ENCODE measurements at places on chromosomes 1 and 21.

DNA sequence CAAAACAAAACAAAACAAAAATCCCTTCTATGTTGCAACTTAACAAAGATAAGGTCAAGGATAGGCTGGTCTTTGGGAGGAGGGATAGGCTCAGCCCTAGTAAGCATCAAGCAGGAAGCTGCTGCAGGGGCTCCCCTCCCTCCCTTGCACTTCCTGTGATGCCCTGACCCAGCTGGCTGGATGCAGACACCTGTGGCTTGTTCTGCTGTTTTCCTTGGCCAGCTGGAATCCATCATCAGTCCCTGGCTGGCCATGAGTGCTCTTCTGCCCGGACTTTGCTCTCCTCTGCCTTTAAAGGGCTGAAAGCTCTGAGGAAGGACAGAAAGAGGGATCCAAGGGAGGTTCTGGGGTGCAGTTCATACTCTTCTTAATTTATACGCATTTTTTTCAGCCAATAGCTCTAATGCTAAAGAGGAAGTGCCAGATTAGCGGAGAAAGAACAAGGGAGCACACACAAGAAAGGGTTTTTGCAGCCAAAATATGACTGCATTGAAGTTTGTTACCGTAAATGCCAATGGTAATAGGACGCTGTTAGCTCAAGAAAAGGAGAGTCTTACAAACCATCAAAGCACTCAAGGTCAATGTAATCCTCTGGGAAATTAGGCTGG lies 19.9 kb upstream of the UBE2U start:
- no peak for DNase-seq

DNA sequence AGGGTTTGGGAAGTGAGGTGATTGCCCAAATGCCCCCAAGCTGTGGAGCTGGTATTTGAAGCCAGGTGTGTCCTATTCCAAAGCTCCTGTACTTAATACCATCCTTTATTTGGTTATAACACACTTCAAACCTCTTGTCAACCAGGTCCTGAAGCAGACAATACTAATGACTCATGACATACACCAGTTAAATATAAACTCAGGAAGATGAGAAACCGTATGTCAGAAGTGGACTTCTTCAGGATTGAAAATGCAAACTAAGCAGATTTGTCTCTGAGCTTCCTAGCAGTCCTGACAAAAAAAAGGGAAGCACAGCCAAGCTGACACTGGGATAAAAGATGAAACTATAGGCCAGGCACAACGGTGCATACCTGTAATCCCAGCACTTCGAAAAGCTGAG lies 70.6 kb downstream of the ALPL start:
- no peak for DNase-seq

DNA sequence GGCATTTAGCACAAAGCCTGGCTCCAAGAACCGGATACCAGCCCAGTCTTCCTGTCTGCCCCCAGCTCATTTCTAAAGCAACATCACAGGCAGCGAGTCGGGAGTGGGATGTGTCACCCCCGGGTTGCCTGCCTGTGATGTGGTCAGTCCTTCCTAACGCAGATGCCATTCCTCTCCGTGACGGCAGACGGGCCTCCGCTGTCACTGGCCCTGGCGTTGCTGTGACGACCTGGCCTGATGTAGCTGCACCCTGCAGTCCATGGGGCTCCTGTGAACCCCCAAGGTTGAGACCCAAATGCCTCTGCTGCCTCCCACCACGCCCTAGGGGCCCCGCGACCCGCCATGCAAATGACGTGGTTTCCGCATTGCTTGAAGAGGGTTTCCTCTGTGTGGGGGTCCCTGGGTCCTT lies 12.3 kb downstream of the TNFRSF1B start:
- DNase-seq = no peak

DNA sequence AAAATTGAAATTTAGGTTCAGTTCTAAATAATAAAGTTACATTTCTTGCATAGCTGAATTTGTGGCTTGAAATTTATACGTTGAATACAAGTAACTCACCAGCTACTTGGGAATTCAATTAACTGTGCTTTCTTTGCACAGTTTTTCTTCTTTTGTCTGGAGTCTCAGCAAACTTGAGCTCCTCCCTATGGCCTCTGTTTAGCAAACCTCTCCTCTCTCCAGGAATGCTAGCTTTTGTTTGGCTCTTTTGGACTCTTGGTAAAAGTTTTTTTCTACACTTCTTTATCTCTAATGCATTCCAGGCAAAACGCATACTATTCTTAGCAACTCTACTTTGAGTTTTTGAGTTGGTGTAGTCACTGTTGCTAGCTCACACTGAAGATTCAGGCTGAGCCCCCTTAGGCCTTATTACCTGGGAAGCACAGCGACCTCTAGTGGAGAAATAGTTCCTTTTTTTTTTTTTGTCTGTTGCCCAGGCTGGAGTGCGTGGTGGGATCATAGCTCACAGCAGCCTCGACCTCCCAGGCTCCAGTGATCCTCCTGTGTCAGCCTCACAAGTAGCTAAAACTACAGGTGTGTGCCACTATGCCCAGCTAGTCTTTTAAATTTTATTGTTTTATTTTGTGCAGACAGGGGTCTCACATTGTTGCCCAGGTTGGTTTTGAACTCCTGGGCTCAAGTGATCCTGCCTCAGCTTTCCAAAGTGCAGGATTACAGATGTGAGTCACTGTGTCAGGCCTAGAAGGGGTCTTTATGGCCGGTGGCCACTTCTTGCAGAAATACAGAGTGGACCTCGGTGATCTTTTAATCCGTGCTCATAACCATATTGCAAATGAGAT lies 61.7 kb downstream of the CASQ2 start:
- no peak for DNase-seq

- no peak for DNase-seq
Measured at GRCh38 chr1:219076326-219076937, 97.2 kb upstream of the LYPLAL1 start.

DNA sequence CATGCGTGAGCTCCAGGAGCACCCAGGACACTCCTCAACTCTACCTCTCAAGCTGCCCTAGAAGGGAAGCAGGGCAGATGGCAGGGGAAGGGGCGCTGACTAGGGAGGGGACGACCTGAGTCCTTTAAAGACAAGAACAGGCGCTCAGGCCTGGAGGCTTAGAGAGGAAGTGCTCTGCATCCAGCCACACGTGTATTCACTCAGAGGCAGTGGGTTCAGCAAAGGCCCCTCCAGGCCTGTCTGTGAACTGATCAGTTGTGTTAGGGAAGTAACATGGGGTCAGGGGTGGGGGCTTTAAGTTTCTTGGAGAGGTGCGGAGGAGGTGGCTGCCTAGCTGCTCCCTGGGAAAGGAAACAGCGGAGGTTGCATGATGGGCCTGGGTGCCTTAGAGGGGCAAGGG lies 37.1 kb upstream of the ARF1 start:
- no peak for DNase-seq

DNA sequence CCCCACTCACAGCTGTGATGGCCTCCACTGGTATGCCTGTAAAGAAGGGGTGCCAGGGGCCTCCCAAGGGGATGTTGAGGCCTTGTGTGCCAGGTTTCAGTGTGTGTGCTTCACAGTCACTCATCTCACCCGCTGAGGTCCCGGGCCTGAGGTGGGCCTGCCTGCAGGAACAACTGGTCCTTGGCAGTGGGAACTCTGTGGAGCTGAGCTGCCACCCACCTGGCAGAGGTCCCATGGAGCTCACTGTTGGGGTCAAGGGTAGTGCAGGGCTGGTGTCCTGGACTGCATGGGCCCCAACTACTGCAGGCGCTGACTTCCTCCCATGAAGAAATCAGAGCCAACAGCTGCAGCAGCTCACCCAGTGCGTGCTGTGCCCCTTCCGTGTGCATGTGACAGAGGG lies 17.3 kb upstream of the ZNF678 start:
- no peak for DNase-seq

- DNase-seq = no peak
Measured at GRCh38 chr1:173202424-173203145, 4.5 kb downstream of the TNFSF4 start.

- no peak for DNase-seq
Measured at GRCh38 chr1:101000131-101000873, 25.3 kb downstream of the DPH5 start.

GRCh38 chr1:112712701-112713128 lies 2.4 kb downstream of the PPM1J start:
- DNase-seq = no peak

DNA sequence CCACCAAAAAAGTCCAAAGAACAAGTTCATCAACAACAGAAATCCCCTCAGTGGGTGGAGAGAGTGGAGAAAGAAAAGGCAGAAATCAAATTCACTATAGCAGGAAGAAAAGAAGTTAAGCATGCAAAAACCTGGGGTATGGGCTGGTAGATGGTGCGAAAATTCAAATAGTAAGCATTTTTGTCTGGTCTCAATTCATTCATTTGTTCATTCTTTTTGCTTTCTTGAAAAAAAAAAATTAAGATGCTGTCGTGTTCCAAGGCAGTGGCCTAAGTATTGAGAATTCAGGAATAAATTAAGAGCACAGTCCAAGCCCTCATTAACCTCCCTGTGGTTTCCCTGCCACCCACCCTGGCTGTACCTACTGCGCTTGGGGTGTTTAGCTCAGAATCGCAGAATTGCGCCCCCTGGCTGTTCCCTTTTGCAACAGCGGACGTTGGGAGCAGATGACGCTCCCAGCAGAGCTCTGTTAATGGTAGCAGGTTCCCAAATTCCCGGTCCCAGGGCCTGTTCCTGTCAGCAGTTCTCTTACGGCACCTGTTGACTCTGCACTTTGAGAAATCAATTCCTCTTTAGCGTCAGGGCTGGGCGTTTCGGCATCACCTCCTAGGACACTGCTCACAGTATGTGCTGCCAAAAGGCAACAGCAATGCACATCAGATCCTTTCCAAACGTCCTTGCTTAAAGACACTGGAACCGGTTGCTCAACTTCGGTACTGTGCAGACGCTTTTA lies 34.0 kb upstream of the SSX2IP start:
- no peak for DNase-seq

- DNase-seq = no peak
Measured at GRCh38 chr1:186557147-186557777, 96.3 kb upstream of the PDC start.

- DNase-seq = no peak
Measured at GRCh38 chr1:102315096-102315495, 318.4 kb upstream of the OLFM3 start.

DNA sequence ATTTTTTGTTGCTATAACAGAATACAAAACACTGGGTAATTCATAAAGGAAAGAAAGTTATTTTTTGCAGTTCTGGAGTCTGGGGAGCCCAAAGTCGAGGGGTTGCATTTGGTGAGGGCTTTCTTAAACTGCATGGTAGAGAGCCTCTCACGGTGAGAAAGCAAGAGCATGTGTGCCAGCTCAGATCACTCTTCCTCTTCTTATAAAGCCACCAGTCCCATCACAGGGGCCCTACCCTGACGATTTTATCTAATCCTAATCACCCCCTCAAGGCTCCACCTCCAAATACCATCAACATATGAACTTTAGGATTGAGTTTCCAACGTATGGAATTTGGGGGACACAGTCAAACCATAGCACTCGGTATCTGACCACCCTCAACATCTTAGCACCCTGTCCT lies 1.0 kb upstream of the STRIP1 start:
- no peak for DNase-seq

DNA sequence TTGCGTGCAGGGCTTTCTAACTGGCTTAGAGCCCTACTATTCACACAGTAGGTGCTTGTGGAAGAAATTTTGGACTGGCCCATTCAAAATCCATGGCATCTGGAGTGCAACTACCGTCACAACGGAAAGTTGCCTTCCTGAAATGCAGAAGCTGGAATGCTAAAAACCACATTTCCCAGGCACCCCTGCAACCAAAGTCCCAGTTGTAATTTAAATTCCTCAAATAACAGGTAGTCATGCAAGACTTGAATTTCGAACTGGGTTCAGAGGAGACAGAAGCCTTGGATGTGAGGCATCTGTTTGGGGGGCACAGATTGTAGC lies 186.7 kb downstream of the TOMM20 start:
- no peak for DNase-seq

DNA sequence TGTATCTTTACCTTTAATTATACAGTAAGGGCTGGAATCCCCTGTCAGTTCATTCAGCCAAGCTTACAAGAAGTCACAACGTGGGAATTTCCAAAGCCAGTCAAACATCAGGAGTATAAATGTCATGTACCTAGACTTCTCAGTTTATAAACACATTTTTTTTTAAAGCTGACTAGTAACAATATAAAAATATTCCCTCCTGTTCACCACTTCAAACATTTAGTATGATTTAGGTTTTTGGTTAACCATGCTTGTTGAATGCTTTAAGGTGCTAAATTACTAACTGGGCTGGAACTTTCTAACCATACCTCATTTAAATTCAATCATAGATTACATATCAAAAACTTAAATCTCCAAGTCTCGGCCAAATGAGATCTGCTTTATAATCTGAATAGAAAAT lies 44.0 kb downstream of the JAK1 start:
- no peak for DNase-seq

DNA sequence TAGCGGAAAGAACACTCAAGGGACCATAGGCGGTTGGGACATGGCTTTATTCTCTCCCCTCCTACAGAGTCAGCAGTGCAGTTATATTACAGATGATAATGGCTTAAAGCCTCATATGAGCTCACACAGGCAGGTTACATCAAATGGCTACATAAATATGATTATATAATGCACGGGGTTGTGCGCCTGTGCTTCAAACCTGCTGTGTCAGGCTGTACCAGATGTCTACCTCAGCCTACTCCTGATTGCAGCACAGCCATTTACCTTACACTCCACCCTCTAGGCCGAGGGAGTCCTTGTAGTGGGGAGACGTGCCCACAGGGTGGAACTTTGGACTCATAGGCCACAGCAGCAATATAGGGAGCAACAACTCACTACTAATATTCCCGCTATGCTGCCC lies 16.4 kb upstream of the TBX19 start:
- DNase-seq = no peak

- no peak for DNase-seq
Measured at GRCh38 chr21:29176471-29177120, 46.2 kb downstream of the MAP3K7CL start.

GRCh38 chr1:7648761-7649384 lies 122.2 kb upstream of the VAMP3 start:
- no peak for DNase-seq

DNA sequence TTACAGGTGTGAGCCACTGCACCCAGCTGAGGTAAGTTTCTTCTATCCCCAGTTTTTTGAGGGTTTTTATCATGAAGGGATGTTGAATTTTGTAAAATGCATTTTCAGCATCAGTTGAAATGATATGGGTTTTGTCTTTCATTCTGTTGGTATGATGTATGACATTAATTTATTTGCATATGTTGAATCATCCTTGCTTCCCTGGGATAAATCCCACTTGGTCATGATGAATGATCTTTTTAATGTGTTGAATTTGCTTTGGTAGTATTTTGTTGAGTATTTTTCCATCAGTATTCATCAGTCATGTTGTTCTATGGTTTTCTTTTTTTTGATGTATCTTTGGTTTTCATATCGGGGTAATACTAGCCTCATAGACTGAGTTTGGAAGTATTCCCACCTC lies 141.0 kb downstream of the RPS6KC1 start:
- no peak for DNase-seq

DNA sequence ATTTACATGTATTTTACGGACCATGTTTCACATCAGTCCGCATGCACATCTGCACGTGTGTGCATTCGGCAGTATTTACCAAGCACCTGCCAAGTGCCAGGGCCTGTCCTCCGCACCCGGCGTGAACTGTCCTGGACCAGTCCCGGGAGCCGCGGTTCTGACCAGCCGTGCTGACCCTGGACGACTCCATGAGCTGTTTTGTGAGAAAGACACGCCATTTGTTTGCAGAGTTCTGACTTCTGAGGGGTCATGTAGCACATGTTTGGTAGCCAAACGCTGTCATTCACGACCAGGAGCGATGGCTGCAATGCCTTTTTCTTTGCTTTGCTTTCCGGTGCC lies 3.3 kb upstream of the OLIG2 start:
- DNase-seq = no peak

- no peak for DNase-seq
Measured at GRCh38 chr1:93029317-93029716, 49.8 kb upstream of the MTF2 start.

Data from anterior cingulate cortex (tissue), 58 donors.